ENCODE measurements at places on chromosomes 6 and 20.

DNA sequence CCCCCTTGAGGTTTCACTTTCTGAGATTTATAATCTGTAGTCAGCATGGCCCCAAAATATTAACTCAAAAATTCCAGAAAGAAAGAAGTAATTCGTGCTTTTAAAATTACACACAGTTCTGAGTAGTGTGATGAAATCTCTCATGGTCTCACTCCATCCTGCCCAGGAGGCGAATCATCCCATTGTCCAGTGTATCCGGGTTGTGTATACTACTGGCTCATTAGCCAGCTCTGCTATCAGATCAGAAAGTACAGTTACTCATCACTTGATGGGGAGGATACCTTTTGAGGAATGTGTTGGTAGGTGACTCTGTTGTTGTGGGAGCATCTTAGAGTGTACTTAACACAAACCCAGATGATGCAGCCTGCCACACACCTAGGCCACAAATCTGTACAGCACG, 65.2 kb downstream of the CDC5L start:
- DNase-seq, result peak; percentile 81

- peak; percentile 73 for DNase-seq
These were observed 39.1 kb downstream of the ILRUN start for GRCh38 chr6:34657307-34657978.

DNA sequence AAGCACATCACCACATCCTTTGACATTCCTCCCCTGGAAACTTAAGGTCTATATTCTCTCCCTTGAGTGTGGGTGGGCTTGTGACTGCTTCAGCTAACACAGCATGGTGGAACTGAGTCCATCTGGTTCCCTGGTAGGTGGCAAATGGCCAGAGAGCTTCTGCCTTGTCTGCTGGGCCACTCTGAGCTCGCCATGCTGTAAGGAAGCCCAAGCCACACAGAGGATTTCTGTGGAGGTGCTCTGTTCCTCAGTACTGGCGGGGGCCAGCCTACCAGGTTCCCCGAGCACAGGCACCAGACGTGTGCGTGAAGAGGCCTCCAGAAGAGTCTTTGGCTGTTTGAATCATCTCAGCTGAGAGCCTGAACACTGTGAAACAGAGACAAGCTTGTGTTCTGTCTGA, 41.6 kb upstream of the PMEPA1 start:
- no peak for DNase-seq

- peak; percentile 65 for DNase-seq
These were observed at the start of gene PBX2 for GRCh38 chr6:32190054-32190851. TSS of gene PBX2 (minus strand) at chr6:32190202. CDS start at chr6:32189915, 287 bp downstream.

DNA sequence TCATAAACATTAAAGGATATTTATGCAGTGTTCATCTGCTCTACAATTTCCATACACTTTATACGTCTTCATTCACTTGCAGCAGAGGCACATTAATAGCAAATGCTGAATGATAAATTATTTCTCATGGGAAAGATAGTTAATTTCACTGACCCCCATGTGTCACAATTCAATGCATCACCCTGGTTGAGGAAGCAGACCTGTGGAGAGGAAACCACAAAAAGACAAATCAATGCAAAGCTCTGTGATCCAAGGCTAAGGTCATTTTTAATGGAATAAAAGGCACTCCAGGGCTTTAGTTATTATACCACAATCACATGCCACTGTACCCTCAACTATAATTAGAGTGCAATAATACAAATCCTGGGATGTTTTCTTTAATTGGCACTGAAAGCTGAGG, 40.3 kb upstream of the TENT5A start:
- DNase-seq, result no peak

- no peak for DNase-seq
These were observed 489.3 kb downstream of the BTBD3 start for GRCh38 chr20:12406978-12407377.

DNA sequence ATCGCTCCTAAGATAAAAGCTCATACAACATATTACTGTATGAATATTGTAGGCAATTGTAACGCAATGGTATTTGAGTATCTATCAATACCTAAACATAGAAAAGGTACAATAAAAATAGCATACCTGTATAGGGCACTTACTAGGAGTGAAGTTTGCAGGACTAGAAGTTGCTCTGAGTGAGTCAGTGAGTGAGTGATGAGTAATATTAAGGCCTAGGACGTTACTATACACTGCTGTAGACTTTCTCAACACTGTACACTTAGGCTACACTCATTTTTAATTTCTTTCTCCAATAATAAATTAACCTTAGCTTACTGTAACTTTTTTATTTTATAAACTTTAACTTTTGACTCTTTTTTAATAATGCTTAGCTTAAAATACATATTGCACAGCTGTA, 546.9 kb downstream of the HACE1 start:
- DNase-seq, result no peak

DNA sequence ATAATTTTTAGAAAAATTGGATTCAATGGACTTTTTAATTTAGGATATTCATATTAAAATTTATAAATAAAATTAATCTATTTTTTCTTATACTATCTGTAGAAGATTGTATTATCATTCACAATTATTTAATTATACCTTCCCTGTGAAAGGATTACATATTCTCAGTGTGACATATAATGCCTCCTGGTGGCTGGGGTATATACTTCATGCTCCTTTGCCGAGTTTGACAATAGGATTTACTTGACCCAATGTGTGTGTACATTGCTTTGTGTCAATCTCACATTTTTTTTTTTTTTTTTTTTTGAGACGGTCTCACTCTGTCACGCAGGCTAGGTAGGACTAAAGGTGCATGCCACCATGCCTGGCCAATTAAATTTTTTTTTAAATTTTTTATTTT, 230.0 kb upstream of the CHD6 start:
- no peak for DNase-seq

DNA sequence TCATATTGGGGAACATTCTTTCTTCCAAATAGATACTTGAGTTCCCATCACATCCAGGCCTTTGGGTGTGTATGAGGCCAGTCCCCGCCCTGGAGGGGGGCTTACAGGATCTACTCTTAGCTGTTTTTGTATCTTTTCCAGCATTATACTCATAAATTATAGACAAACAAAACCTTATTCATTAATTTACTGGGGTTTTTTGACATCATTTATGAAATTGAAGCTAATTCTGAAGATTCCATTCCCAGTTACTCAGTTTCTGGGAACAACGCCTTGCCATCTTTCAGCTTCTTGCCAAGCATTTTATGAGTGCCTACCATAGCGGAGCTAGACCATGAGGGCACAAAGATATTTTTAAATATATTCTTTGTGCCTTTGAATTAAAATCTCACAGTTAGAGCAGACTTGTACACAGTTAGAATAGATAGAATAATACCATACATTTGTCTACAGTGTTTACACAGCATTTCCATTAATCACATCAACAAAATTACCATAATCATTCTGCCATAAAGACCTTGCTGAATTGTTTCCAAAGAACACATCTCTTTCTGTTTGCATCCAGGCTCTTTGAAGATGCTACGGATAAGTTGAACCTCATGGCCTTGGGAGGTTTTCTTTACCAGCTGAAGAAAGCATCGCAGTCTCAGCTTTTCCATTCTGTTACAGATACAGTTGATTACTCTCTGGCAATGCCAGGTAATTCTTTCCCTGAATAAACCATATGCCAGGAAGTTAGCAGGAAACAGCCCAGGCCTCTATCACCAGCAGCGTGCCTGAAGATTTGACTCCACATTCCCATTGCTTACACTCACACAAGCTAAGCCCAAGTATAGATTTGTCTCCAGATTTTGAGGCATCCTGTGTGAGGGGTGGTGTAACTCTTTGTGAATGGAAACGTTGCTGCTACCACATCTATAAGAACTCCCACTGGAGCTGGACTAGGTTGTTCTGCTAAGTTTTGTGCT, 75.4 kb upstream of the PBOV1 start:
- DNase-seq, result peak; percentile 43

DNA sequence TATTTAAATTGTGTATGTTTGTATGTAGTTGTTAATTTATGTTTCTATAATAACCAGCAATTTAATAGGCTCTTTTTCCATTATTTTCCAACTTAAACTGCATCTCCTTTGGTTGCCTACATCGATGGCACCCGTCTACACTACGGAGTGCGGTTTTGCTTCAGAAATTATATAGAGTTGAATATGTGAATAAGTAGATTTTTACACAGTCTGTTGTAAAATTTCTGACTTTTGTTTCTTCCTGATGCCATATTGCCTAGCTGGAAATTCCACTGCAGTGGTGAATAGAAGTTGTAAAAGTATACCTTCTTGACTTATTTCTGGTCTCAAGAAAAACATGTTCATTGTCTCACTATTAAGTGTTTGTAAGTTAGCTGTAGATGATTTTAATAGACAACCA, 404.1 kb upstream of the EPHA7 start:
- no peak for DNase-seq

DNA sequence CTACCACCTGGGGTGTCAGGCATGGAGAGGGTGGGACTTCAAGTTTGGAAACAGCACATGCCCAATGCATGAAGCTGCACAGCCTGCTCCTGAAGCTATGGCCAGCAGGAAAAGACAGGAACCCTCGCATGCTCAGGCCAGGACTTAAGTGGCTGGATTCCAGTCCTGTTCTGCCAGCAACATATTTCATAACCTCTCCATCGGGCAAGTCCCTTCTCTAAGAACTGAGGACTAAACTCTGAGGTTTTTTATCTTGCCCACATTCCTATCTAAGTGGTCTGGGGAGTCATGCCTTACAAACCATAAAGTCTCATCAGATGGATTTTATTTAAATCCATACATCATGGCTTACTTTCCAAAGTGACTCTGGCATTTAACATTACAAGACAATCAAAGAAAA, 27.5 kb upstream of the AGPAT4 start:
- peak; percentile 38 for DNase-seq

GRCh38 chr6:162187168-162187935, 540.2 kb downstream of the PRKN start:
- DNase-seq, result no peak

GRCh38 chr6:169832247-169832948, 81.0 kb downstream of the ERMARD start:
- DNase-seq, result no peak

DNA sequence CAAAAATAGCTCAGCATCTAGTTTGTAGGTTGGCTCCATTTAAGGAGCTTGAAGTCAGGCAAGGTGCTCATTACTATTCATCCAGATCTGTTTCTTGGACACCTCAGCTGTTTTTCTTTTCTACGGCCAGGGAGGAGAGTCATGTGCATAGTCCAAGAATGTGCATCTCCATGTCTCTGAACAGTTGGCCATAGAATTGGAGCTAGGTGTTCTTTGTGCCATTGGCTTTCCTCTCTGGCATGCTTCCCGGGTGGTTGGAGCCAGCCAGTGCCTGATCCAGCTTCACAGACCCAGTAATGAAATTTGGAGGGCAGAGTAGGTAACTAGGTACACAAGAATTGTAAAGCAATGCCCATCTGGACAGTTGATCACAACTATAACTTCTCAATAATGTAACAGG, 21.6 kb downstream of the EYA4 start:
- no peak for DNase-seq

DNA sequence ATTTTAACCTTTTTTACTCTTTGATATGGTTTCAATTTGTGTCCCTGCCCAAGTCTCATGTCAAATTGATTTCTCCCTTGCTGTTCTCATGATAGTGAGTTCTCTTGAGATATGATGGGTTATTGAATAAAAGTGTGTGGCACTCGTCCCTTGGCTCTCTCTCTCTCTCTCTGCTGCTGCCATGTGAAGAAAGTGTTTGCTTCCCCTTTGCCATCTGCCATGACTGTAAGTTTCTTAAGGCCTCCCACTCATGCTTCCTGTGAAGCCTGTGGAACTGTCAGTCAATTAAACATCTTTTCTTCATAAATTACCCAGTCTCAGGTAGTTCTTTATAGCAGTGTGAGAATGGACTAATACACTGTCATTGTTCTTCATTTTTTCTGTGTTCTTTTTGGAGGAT, 48.5 kb downstream of the LIN28B start:
- DNase-seq, result no peak

- no peak for DNase-seq
These were observed 834 bp upstream of the CTSZ start for GRCh38 chr20:59007665-59008511.

GRCh38 chr6:82915666-82916065, 150.0 kb downstream of the UBE3D start:
- DNase-seq, result no peak

- no peak for DNase-seq
These were observed 92.3 kb downstream of the ANKRD60 start for GRCh38 chr20:58136149-58136484.

GRCh38 chr6:90233994-90234393, 62.6 kb downstream of the BACH2 start:
- DNase-seq, result no peak

- DNase-seq, result no peak
These were observed 9.9 kb downstream of the PSMA7 start for GRCh38 chr20:62133051-62133845.

GRCh38 chr20:36234771-36235320, 1.4 kb upstream of the AAR2 start:
- DNase-seq, result no peak

GRCh38 chr20:54502179-54502578, 26.8 kb downstream of the DOK5 start:
- DNase-seq, result no peak

DNA sequence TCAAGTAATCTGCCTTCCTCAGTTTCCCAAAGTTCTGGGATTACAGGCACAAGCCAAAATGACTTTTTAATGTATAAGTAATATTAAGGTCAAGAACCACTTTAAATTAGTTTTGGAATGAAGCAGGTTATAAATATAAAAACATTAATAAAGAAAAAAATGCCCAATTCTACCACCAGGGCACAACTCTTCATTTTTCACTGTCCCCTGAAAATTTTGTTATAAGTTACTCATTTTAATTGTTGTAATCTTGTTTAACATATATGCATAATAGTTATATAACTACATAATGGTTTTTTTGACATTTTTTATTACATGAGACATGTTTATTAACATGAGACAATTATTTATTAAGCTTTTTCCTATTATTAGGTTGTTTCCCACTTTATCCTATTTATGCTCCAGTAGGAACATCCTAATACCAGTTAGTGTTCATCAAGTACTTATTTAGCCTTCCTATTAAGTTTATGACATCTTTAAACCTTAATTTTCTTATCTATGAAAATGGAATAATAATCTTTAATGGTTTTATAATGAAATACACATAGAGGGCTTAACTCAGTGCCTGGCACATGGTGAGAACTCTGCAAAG, 182.1 kb upstream of the SCGN start:
- no peak for DNase-seq

DNA sequence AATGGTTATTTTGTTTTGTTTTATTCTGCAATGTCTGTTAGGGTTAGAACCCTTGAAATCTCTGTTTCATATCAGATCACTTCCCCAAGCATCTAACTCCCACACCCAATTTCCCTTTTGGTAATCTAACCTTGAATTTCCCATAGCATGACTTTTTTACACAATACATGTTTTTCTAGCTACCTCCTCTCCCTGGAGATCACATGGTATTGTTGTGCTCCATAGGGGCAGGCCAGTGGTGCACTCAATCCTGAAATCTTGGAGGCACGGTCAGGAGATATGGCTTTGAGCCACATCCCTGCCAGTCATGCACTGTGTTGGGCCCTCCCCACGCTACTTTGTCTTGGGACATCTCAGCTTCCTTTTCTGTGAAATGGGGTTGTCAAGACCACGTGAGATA, 36.7 kb upstream of the NNAT start:
- no peak for DNase-seq

GRCh38 chr20:63377256-63377941, 16.2 kb upstream of the CHRNA4 start:
- DNase-seq, result no peak

- no peak for DNase-seq
These were observed 33.4 kb upstream of the RIMS1 start for GRCh38 chr6:71852948-71853347.

GRCh38 chr20:21571841-21572690, 58.2 kb upstream of the NKX2-2 start:
- no peak for DNase-seq

Data from HFFc6 (cell line).